Right ventricle myocardium inferior (tissue), 1 donor: ENCODE measurements at places on chromosomes 4 and X.

DNA sequence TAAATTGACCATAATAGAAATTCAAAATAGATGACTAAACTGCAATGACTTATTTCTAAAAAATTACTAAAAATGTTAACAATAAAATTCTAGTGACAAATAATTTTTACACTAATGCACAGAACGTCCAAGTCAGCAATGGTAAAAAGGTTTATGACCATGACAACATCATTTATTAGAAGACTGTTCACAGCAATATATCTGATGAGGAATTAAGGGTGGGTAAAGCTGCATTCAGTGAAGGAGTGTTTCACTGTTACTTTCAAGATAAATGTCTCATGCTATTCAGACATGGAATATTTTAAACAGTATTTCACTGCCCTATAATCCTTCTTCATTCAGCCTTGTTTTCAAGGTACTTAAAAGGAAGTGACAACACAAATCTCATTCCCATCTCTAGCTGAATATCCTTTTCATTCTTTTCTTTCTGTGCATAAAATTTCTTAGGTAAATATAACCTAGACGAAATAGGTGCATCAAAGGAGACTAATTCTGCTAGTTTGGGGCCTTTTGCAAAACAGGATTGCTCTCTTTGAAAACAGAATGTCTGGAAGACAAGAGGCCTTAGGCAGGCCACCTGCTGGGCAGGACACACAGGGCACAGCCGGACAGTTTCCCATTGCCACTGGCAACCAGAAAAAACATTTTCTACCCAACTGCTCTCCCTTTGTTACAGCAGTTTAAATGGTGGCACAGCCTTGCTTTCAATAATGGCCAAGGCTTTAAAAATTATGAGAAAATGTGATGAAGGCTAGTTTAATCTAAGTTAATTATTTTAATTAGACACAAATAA lies 600.3 kb downstream of the SPRY1 start:
- DNase-seq = no peak

DNA sequence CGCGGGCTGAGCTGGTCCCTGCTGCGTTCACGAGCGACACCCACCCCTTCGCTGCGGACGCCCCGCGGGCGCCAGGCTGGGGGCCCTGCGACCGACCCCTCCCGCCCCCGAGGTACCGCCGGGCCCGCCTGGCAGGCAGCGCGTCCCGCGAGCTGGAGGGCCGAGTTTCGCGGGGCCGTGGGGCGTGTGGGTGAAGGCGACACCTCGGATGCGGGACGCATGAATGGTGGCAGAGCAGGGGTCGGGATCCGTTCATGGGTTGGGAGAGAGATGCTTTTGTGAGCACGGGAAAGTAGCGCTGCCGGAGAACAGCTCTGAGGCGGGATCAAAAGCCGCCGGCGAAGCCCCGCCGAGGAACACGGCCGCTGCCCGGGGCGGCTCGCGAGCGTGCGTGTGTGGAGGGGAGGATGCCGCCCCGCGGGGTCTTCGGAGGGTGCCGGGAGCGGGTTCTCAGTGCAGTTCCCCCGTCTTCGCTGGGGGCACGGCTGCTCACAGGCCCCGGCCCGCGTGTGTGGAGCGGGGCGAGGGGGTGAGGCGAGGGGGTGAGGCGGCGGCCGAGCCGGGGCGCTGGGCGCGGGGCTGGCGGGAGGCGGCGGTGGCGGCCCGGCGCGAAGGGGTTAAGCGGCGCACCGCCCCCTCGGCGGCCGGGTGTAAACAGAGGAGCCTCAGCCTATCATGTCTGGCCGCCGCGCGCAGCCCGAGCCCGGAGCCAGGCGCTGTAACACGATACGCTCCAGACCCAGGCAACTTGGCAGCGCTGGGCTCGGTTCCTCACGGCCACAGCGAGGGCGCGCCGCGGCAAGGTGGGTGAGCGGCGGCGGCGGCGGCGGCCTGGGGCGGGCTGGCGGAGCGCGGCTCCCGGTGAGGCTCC lies 205.3 kb downstream of the TENM3 start:
- DNase-seq = peak; percentile 95

DNA sequence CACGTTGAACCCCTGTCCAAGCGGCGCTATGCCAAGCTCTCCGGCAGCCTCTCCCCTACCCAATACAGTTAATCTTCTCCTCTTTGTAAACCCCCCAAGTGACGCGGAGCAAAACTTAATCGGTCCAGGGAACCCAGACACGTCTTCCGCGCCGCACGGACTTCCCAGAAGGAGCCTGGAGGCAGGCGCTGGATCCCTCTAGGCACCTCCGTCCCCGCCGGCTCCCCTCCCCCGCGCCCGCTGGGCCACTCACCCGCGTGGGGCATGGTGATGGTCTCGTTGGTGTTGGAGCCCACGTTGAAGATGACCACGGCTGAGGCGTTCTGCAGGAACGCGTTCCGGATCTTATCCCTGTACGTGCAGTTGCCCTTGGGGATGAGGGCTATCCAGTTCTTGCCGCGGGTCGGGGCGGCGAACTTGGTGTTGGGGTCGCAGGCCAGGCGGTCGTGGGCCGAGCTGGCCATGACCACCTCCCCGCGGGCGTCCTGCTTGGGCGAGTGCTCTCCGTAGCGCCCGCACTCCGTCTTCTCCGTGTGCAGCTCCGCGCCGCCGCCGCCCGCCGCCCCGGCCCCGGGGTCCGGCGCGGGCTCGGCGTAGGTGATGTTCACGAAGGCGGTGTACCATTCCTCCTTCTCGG lies 1.1 kb downstream of the RNF150 start:
- no peak for DNase-seq

GRCh38 chr4:111905511-111905910 lies 239.7 kb upstream of the FAM241A start:
- no peak for DNase-seq

DNA sequence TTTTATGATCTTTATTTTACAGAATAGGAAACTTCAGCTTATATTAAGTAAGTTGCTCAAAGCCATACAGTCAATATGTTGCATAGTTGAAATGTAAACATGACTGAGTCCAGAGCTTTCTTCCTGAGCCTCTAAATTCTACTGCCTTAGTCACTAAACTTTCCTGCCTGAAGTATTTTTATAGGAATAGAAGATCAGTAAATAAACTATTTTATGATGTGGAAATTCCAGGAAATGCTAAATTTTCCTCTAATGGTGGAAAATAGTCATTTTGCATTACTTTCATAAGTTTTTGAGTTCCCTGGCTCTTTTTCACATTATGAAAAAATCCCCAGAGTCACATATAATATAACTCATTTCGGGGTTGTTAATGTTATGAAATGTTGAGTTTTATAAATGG lies 182.8 kb downstream of the BANK1 start:
- DNase-seq = no peak

DNA sequence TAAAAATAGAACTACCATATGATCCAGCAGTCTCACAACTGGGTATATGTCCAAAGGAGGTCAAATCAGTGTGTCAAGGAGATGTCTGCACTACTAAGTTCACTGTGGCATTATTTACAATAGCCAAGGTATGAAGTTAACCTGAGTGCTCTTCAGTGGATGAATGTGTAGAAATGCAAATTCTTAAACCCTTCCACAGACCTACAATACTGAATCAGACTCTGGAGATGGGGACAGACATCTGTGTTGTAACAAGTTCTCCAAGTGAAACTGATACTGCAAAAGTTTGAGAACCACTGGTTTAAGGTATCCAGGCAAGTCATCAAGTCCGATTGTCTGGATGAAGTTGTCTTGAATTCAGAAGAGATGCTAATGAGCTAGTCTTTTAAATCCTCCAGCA lies 38.5 kb downstream of the SMAD1 start:
- DNase-seq = no peak

- DNase-seq = no peak
Measured at GRCh38 chr4:107552306-107552705, 167.7 kb downstream of the PAPSS1 start.

GRCh38 chr4:105232374-105232773 lies 85.7 kb downstream of the TET2 start:
- DNase-seq = no peak

GRCh38 chr4:165309456-165309855 lies 18.0 kb upstream of the MSMO1 start:
- DNase-seq = no peak

DNA sequence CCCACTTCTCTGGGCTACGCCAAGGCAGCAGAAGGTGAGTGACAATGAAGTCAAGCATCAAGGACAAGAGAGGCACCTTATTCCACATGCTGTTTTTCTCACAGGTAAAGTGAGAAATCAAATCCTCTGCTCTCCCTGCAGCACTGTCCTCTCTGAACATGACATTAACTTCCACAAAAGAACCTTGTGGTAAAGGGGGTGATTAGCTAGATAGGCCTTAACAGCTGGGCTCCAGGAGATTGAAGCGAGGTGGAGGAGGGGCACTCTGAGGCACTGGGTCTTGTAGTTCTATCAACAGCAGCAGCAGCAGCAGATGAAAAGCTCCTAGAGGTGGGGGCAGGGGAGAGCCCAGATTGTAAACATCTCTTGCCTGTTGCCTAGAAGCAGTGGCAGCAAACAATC lies 96.8 kb upstream of the CXXC4 start:
- no peak for DNase-seq

GRCh38 chr4:169663402-169663801 lies 43.0 kb downstream of the CLCN3 start:
- DNase-seq = no peak

GRCh38 chr4:148057516-148057915 lies 325.6 kb downstream of the ARHGAP10 start:
- DNase-seq = no peak

GRCh38 chr4:172105918-172106317 lies 292.7 kb downstream of the GALNTL6 start:
- no peak for DNase-seq

GRCh38 chrX:100677611-100678181 lies 33.7 kb downstream of the SRPX2 start:
- DNase-seq = no peak

- peak; percentile 65 for DNase-seq
Measured at GRCh38 chr4:167021545-167022155, 212.6 kb downstream of the SPOCK3 start.

DNA sequence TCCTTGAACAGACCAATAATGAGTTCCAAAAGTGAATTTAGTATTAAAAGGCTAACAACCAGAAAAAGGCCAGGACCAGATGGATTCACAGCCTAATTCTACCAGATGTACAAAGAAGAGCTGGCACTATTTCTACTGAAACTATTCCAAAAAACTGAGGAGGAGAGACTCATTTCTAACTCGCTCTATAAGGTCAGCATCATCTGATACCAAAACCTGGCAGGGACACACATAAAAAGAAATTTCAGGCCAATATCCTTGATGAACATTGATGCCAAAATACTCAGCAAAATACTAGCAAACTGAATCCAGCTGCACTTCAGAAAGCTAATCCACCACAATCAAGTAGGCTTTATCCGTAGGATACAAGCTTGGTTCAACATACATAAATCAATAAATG lies 35.8 kb upstream of the USP46 start:
- no peak for DNase-seq

DNA sequence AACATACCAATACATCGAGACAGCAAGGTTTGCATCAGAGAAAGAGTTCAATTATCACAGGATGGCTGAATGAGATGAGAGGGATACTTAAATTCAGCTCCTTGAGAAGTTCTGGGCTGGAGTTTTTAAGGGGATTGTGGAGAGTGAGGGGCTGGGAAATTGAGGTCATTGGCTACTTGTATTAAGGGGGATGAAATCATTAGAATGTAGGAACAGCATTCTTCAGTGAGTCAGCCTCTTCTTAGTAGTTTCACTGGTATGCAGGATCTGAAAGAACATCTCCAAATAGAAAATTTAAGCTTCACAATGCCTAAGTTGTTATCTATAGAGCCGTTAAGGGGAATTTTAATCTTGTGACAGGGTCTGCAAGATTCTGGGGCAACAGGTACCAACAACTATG lies 211.6 kb upstream of the TAPT1 start:
- no peak for DNase-seq

GRCh38 chrX:5176766-5177165 lies 1051.9 kb downstream of the NLGN4X start:
- no peak for DNase-seq

DNA sequence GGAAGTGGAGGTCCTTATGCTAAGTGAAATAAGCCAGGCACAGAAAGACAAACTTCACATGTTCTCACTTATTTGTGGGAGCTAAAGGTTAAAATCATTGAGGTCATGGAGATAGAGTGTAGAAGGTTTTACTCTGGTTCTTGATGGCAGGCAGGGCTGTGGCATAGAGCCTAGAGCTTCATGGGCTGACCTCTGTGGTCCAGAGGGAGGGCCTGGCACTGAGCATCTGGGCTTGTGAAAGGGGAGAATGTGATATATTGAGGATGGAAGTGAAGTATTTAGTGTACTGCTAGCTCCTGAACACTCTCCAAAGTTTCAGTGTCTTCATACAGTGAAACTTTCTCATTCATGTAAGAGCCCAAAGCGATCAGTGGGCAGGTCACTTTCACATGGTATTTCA lies 71.3 kb upstream of the ANXA3 start:
- DNase-seq = no peak

DNA sequence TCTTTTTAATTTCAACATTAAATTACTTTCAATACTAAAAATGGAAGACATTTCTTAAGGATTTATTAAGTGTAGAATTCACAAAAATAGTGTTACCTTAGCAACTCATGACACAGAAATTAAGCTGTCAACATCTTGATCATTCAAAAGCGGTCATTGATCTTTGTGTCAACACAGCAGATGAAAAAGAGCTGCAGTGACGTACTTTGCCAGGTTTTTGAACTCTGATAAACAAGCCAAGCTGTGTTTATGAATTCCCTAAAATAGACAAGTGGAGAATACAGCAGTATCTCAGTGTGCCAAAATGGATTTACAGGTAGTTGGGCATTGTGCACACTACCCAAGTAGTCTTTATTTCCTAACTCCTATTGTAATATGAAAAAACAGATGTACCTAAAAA lies 1141.8 kb upstream of the PCDH7 start:
- no peak for DNase-seq
